IPS-NIHi11 (cell line): ENCODE measurements at places on chromosomes 3 and 15.

GRCh38 chr15:38307861-38308641, 55.4 kb downstream of the SPRED1 start:
- DNase-seq: no peak

GRCh38 chr3:151230646-151231045, 27.6 kb upstream of the GPR171 start:
- no peak for DNase-seq

DNA sequence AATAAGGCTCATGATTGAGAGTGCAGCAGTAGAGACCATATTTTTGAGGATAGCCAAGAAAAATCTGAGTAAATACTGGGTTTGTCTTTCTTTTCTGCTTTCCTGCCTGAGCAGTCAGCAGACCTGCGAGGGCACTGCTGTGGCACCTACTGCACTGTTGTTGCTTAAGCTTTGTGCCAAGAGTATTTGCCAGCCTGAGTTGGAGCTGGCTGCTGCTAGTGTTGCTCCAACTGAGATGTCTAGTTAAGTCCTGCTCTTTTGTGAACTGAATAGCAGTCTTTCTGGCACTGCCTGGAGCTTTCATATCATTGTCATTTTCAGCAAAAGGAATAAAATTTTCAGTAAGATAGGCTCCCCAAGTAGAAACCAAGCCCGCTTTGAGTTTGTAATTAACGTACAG, 214.5 kb upstream of the P2RY1 start:
- DNase-seq: no peak

DNA sequence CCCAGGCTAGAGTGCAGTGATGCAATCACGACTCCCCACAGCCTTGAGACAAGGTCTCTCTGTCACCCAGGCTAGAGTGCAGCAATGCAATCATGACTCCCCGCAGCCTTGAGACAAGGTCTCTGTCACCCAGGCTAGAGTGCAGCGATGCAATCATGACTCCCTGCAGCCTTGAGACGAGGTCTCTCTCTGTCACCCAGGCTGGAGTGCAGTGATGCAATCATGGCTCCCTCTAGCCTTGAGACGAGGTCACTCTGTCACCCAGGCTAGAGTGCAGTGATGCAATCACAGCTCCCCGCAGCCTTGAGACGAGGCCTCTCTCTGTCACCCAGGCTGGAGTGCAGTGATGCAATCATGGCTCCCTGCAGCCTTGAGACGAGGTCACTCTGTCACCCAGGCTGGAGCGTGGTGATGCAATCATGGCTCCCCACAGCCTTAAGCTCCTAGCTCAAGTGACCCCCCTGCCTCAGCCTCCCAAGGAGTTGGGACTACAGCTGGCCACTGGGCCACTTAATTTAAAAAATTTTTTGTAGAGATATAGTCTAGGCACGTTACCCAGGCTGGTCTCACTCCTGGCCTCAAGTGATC, 26.1 kb downstream of the TFRC start:
- DNase-seq: no peak

- no peak for DNase-seq
Measured at GRCh38 chr15:39327005-39327730, 253.7 kb upstream of the THBS1 start.

GRCh38 chr15:77610731-77611130, 22.0 kb downstream of the LINGO1 start:
- DNase-seq: no peak

- no peak for DNase-seq
Measured at GRCh38 chr3:158233791-158234190, 123.9 kb downstream of the RSRC1 start.

DNA sequence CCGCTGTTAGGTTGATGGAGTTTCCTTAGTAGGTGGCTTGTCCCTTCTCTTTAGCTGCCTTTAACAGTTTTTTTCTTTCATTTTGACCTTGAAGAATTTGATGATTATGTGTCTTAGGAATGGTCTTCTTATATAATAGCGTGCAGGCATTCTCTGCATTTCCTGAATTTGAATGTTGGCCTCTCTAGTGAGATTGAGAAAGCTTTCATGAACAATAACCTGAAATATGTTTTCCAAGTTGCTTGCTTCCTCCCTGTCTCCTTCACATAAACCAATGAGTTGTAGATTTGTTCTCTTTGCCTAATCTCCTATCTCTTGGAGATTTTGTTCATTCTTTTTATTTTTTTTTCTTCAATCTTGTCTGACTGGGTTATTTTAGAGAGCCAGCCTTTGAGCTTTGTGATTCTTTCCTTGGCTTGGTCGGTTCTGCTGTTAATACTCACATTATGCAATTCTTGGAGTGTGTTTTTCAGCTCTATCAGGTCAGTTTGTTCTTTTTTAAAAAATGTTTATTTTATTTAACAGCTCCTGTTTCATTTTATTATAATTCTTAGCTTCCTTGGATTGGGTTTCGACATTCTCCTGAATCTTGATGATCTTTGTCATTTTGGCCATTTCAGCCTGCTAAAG, 627.9 kb downstream of the SI start:
- DNase-seq: no peak

DNA sequence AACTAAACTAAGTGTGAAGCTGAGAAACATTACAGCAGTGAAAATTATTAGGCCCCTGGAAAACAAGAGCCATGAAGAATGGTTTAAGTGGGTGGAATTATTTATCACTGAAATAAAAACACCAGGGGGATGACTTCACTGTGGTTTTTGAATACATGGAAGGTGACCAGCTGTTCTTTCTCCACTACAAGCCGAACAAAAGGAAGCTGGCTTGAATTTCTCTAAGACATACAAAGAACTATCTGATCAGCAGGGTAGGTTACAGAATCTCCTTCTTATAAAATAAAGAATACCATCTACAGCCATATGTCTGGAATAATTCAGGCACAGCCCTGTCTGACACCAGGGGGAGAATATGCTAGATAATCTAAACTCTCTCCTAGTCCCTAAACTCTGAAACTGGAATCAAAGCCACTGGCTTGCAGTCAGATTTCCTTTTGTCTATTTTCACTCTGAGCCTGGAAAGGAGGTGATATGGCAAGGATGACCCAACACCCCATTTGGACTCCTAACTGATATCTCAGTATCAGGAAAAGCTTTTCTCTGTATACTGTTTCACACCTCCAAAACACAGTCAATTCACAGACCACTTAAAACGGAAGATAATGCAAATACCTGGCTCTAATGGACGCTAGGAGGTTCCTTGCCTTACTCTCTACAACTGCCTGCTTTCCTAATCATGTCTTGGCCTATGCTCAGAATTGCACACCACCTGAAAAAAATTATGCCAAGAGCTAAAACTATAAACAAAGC, 31.2 kb downstream of the SPATA12 start:
- no peak for DNase-seq

GRCh38 chr3:171784937-171785336, 25.3 kb downstream of the PLD1 start:
- DNase-seq: no peak

DNA sequence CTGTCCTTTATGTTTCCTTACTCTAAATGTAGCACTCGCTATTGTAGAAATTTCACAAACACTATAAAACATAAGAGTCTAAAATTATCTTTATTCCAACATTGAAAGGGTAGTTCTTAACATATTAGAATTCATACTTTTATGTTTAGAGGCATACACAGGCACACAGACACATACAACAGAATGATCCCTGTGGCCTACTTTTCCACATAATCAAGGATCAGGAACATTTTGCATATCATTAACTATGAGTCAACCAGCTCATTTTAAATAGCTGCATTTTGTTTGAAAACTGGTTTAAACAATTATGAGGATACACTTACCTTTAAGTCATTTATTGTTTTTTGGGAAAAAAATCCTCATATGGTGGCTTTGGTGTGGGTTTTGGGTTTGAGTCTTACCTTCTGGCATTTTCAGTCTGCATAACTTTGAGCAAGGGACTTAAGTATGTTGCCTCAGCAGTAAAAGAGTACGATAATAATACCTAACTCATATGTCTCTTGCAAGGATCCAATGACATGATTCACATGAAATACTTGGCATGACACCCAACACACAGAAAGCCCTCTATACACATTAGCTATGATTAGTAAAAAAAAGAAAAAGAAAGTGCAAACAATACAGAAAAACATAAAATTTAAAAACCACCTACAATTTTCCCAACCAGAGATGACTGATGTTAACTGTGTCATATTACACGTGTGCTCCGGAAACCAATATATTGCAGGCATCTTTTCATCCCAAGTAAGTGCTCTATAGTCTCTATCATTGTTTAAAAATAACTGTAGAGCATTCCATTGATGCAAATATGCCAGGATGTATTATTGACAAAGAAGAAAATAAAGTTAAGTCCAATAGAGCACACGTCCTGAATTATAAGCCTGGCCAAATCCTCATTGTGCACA, 213.1 kb upstream of the ADAMTS9 start:
- DNase-seq: no peak

DNA sequence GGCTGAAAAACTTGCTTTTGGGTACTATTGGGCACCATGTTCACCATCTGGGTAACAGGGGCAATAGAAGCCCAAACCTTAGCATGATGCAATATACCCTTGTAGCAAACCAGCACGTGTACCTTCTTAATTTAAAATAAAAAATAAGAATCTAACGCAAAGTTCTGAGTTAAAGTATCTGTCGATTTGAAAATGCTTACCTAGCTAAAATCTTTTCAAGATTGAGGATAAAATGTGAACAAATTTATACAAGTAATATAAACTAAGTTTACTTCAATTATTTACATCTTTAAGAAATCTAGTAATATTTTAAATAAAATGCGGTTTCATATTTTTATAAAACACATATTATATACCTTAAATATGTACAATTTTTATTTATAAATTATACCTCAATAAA, 38.1 kb upstream of the IGF2BP2 start:
- DNase-seq: no peak

GRCh38 chr3:184227481-184227935, 1.9 kb upstream of the VWA5B2 start:
- peak; percentile 82 for DNase-seq

DNA sequence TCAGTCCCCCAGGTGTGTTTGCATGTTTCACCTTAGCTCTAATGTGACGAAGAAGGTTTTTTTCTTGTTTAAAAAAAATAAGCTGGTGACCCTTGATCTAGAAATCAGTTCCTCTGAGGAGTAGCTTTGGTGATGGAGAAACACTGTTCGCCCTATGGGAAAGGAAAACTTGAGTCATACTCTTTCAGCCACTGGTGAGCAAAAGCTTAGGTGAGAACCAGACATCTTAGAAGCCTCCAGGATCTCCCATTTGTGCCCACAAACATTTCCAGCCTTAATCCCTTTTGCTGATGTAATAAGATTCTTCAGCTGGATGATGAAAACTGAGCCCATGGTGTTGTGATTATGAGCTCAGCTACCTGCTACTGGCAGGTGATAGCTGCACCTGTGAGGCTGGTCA, 37.8 kb downstream of the SLC27A2 start:
- no peak for DNase-seq

- DNase-seq: no peak
Measured at GRCh38 chr3:66597308-66597863, 96.6 kb upstream of the LRIG1 start.

DNA sequence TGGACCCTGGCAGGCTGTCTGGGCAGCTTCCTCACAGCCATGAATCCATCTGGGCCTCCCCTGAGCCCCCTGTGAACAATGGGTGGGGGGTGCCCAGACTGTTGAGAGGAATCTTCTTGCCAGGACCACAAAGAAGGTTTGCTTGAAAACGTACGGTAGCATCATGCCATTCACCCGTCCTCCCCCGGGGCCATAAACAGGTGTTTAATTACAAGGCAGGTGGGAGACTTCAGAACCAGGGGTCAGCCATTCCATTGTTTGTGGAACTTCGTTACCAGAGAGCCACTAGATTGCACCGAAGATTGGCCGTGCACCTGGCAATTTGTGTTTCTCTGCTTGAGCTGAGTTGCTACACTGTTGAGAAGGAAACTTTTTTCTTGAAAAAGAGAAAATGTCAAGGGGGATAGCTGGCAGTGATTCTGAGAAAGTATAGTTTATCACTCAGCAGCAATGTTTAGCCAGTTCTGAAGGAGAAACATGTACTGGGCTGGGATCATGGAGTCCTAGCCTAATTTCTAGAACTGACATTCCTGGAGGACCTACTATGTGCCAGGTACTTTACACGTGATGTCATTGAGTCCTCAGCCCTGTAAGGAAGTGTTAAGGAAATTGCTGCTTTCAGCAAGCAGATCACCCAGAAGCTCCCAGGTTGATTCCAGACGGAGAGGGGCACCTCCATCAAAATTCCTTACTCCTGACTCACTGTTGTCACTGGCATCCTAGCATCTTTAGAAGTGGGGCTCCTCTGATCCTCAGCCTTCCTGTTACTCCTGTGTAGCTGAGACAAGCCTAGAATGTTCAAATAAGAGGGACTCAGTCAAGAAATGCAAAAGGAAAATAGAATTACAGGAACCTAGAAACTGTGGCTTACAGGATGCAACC, 103.8 kb upstream of the UBE2E1 start:
- DNase-seq: no peak

DNA sequence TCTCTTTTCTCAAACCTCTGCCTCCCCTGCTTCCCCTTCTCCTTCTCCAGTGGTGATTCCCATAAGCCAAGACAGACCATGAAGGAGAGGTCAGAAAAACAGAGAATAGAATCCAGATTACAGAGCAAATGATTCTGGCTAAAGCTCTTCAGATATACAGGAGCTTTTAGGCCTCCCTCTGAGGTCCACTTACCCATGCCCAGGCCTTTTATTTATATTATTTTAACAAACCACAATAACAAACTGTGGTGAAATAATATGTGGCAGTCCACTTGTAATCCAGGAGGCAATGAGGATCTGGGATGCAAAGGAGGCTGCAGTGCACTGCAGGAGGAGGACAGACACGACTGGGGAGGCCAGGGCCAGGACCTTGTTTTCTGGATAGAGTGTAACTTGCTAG, 104.1 kb downstream of the STAC start:
- DNase-seq: no peak

- no peak for DNase-seq
Measured at GRCh38 chr3:76010252-76010651, 224.9 kb upstream of the ZNF717 start.

GRCh38 chr3:38374221-38374620, 27.6 kb downstream of the XYLB start:
- DNase-seq: no peak

DNA sequence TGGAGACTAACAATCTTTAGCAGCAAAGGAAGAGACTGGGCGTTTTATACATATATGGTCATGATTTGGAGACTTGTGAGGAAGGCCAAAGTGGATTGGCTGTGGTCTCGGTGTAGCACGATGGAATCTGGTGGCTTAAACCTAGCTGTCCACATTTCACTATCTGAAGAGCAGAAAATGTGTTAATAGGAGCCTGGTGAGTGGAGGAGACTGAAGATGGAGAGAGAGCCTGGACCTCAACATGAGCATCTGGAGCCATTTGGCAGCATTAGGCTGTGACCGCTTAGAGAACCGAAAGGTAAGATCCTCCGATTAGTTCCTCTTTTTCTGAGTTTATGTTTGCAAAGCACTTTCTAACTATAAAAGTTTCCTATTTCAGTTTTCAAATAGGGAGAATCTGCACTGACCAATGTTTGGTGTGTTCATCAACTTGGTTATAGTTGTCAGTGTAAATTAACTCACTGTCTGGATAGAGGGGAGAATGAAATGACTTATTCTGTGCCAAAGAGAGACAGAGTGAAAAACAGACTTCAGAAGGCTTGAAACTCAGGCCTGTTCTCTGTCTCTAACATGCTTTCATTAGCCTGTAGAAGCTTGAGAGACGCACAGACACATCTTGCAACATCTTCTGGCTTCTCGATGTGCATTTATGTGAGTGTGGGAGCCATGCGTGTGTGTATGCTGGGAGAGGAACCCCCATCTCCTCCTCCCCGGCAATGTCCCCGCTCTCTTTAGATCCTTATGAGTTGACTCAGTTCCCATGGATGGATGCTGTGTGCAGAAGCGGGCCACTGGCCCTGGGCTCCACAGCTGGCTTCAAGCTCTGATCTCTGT, 244.7 kb upstream of the TBL1XR1 start:
- DNase-seq: no peak
